ENCODE measurements at places on chromosomes 3 and 15.

DNA sequence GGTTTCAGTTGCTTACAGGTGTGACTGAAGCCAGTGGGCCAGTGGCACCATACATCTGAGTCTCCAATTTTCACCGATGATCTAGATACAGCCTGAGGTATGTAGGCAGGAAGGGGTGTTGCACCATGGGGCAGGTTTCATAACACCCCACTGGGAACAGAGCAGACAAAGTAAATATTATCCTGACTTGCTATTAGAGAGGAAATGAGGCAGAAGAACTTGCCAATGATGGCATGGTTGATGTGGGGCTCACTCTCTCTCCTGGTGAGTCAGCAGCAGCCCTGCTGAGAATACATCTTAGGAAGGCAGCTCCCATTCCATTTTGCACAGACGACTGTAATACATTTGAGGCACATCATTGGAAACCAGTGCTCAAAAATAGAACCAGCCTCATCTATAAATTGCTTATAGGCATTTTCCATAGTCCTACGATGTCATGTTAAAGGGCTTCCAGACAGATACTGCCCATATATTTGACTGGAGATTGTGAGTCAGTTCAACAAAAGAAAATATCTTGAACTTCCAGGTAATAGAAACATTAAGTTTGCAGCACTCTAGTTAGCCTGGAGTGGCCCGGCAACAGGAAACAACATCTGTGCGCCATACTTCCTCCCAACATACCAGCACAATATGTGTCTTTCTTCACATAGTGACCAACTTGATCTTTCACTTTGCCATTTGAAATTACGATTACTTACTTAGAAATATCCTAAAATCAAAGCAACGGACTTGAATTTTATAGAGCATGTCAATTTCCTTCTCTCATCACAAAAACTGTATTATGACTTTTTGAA is 175.5 kb downstream of the NECTIN3 start:
- DNase-seq = no peak

GRCh38 chr15:39361497-39361896 is 219.4 kb upstream of the THBS1 start:
- no peak for DNase-seq

DNA sequence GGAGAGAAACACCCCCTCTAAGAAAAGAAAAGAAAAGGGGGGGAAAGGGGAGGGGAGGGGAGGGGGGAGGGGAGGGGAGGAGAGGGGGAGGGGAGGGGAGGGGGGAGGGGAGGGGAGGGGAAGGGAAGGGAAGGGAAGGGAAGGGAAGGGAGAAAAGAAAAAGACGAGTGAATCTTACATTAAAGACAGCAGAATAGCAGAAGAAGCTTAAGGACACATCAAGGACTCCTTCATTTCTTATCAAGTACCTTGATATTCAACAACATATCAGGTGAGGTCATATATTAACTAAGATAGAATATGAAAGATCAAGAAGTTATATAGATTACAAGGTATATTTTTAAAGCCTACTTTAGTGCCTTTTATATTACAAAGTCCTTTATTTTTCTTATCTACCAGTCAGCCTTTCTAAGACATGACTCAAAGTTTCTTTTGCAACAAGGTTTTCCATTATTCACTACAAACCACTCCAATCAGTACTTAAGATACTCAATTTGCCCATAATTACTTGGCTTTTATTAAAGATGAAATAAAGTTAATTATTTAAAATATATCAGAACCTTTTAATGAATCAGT is 17.7 kb upstream of the AADAC start:
- DNase-seq = no peak

DNA sequence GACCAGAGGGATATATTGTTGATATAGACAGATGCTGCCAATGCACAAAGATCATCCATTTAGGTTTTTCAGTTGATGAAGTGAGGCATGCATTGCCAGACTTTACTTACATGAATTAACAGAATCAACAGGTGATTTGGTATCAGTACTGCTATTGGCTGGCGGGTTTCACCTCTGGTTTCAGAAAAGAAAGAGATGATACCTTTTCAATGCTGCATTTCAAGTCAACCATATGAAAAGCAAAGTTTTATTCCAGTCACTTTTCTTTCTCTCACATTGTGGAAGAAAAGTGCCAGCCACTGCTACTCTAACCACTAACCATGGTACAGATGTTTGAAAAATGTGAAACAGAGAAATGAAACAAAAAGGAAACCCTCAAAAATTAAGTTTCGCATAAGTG is 289.1 kb downstream of the TIGIT start:
- DNase-seq = no peak

- peak; percentile 45 for DNase-seq
These were observed 253.7 kb upstream of the RASGRP1 start for GRCh38 chr15:38818157-38818790.

Data from right hindlimb (tissue), 1 donor.